ENCODE measurements at places on chromosomes 5 and 9.
A peak's percentile ranks its signal among the peaks of the same experiment; 100 is the strongest.

GRCh38 chr5:158326256-158326655 lies 467.3 kb upstream of the CLINT1 start:
- no peak for DNase-seq

- peak; percentile 90 for DNase-seq
These were observed 107.8 kb downstream of the SMIM23 start for GRCh38 chr5:171893290-171893886.

DNA sequence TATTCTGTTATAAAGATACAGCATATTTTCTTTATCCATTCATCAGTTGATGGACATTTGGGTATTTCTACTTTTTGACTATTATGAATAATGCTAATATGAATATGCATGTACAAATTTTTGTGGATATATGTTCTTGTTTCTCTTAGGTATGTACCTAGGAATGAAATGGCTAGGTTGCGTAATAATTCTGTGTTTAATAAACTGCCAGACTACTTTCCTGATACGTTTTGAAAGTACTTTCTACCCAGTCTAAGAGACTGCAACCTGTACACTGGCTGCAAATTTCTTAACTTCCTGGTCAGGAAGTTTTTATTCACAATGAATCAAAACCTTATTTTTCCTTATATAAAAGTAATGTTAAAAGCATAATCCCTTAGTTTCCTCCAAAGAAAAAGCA lies 93.9 kb upstream of the STARD4 start:
- DNase-seq: no peak

- peak; percentile 36 for DNase-seq
These were observed 30.3 kb downstream of the GOLPH3 start for GRCh38 chr5:32143617-32144377.

GRCh38 chr9:106467113-106467864 lies 395.7 kb upstream of the ZNF462 start:
- DNase-seq: peak; percentile 56

GRCh38 chr5:11540112-11540511 lies 364.1 kb downstream of the CTNND2 start:
- DNase-seq: no peak

- no peak for DNase-seq
These were observed 197.7 kb downstream of the PTTG1 start for GRCh38 chr5:160619381-160619780.

GRCh38 chr5:142974409-142974808 lies 204.2 kb downstream of the ARHGAP26 start:
- DNase-seq: peak; percentile 61

DNA sequence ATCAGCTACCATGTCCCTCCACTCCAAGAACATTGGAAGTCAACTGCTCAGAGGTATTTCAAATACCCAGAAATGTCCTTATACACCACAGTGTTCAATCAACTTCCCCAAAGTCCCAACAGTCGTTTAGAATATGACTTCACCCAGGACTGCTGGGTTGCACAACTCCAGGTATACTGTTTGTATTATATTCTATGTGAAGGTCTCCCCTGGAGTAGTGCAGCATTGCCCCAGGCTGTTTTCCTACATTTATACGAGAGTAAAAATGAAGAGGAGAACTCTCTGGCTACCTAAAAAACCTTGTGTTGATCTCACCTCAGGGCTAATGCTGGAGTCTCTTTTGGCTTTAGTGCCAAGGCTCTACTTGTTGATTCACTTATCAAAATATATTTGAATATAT lies 183.6 kb upstream of the MAP3K1 start:
- no peak for DNase-seq

GRCh38 chr5:179801304-179802206 lies 5.1 kb downstream of the MGAT4B start:
- DNase-seq: peak; percentile 56

- DNase-seq: no peak
These were observed 10.3 kb downstream of the FXN start for GRCh38 chr9:69045821-69046220.

DNA sequence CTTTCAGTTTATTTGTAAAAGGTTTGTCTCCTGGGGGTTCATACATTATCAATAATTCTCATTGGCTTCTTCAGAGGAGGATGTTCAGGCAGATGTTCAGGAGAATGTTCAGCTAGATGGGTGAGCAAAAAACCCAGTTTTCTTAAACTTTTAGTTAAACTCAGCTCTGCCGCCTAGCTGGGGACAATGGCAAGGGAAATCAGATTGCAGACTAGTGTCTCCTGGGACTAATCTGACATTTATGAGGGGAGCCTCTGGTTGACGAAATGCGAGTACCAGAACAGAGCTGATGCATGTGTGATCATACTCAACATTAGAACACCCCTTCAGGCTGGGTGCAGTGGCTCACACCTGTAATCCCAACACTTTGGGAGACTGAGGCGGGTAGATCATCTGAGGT lies 314.4 kb downstream of the ARL15 start:
- no peak for DNase-seq

DNA sequence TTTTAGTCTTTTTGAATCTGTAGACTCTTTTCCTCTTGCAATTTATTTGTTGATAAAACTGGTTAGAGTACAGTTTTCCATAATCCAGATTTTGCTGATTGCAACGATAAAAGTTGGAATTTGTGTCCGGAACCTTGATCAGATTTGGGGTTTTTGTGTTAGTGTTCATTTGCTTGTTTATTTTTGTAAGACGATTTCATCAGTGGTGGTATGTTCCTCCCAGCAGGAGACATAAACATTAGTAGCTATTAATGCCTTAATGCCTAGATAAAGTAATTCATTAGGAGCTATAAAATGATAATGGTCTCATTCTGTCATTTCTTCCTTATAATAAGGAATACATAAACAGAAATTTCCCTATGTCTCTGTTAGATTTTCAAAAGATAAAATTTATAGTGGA lies 21.3 kb downstream of the RPS6 start:
- DNase-seq: no peak

- peak; percentile 73 for DNase-seq
These were observed 98.3 kb downstream of the F2RL2 start for GRCh38 chr5:76524868-76525267.

All from fibroblast of skin of right biceps (primary cell).